Stimulated activated CD4-positive, alpha-beta T cell treated with anti-CD3 and anti-CD28 coated beads, Interleukin-4, amount 100 ng/mL, for 1 hour (primary cell): ENCODE measurements at places on chromosomes 5 and 9.
A peak's percentile ranks its signal among the peaks of the same experiment; 100 is the strongest.

DNA sequence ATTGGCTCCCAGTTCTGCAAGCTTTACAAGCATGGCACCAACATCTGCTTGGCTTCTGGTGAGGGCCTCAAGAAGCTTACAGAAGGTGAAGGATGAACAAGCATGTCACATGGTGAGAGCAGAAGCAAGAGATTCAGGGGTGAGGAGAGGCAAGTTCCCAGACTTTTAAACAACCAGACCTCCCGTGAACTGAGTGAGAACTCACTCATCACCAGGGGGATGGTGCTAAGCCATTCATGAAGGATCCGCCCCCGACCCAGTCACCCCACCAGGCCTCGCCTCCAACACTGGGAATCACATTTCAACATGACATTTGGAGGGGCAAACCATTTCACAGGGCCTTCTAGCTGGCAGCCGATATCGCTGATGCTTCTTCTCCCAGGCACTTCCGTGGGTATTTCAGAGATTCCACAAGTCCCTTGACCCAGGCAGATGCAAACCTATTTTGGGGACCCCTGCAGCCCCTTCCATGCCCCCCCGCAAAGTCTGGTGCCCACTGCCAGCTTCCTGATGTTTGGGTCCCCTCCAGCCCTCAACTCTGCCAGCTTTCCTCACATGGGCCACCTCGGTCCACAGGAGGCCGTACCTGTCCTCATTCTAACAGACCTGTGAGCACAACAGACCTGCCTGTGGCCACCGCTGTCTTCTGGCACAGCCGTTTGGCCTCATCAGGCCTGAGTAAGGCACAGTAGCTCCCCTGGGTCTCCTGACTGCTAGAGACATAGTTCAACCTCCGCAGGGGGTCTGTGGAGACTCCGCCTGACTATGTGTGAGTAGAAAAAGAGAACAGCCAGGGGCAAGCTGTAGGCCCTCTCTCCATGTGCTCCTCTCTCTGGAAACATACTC is 60.7 kb upstream of the ANGPTL2 start:
- no peak for DNase-seq

- DNase-seq, result no peak
Observed at GRCh38 chr5:76742583-76742982, 26.7 kb downstream of the F2R start.

DNA sequence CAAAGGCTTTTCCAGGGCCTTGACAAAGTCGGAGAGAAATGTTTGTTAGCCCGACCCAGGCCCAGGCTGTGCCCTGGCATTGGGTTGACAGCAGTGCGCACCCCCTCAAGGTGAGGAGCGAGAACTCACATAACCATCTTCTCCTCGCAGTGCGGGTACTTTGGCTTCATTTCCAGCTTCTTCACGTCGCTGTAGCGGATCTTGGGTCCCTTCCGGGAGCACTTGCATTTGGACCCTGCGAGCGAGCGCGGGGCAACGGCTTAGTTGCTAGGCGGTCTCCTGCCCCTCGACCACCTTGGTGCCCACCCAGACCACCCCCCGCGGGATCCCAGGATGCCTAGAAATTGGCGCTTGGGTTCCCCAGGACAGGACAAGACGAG is 496 bp downstream of the CXCL14 start:
- DNase-seq, result no peak

DNA sequence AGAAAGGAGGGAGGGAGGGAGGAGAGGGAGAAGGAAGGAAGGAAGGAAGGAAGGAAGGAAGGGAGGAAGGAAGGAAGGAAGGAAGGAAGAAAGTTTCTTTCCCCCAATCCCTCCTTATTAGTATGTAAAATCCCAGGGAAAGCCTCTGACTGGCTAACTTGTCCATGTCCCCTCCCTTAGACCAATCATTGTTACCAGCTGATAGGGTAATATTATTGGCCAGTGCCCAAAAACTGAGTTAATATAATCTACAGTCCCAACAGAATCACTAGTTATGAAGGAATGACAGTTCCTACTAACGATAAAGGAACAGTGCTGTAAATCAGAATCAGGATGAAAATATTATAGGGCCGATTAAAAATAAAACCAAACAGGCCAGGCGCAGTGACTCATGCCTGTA is 53.6 kb upstream of the CCNG1 start:
- no peak for DNase-seq

DNA sequence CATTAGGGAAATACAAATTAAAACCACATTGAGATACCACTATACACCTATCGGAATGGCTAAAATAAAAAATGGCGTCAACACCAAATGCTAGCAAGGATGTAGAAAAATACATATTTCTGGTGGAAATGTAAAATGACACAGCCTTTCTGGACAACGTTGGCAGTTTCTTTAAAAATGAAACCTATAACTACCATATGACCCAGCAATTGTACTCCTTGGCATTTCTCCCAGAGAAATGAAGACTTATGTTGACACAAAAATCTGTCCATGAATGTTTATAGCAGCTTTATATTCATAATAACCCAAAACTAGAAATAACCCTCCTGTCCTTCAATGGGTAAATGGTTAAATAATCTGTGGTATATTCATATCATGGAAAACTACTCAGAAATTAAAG is 188.7 kb upstream of the RAD23B start:
- DNase-seq, result no peak

- DNase-seq, result peak; percentile 28
Observed at GRCh38 chr5:156920042-156920860, 42.8 kb downstream of the TIMD4 start.

GRCh38 chr9:95769909-95770433 is 105.5 kb upstream of the ERCC6L2 start:
- no peak for DNase-seq

DNA sequence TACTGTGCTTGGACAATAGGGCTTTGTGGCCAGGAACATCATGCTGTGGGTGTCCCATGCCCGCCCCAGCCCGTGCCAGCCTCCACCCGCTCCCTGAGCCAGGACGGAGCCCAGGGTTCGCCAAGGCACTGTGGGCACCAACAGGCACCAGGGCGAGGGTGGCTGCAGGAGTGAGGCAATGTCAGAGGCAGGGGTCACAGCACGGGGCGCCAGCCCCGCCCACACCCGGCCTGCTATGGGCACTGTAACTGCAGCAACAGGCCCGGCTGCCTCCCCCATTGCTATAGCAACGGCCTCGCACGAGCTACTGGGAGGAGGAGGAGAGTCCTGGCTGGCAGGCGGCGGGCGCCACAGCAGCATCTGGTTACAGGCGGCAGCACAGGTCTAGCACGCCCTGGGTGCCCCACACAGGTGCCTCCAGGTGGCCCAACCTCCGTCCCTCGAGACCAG is 2.5 kb downstream of the ABCA2 start:
- no peak for DNase-seq

DNA sequence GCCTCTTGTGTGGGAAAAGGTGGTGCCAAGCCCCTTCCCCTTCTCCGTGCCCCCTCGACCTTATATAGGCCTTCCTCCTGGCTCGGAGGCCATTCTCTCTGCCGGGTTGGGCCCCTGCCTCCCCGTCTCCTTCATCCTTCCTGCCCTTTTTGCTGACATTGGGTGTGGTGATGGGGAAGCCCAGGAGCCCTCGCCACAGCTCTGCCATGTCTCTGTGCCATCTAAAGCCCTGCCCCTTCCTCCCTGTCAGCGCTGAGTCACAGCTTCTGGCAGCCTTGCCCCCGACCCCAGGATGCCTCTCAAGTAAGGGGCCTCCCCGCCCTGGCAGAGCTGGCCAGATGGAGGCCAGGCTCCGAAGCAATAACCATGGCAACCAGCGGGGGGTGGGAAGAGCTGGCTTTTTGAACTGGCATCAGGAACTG is 30.4 kb downstream of the JADE2 start:
- peak; percentile 82 for DNase-seq

DNA sequence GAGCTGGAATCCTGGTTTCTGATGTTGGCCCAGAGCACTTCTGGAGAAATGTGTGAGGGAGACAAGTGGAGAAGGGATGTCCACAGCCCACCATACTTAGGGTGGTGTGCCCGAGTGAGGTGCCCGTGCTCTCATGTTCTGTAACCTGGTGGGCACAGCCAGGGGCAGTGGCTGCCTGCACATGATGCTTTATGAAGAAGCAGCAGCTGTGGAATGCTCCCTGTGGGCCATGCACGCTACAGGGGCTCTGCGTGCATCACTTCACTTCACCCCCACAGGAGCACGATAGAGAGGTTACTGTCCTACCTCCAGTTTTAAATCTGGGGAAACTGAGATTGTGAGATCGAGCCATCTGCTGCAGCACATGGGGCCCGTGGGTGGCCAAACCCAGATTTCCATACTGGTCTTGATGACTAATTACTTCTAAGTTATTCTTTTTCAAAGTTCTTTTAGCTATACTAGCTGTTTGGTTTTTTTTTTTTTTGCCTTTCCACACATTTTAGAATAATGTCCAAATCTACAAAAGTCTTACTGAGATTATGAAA is 441.6 kb downstream of the GADD45G start:
- peak; percentile 10 for DNase-seq

GRCh38 chr9:88460587-88461332 is 72.5 kb downstream of the SPIN1 start:
- DNase-seq, result no peak

- no peak for DNase-seq
Observed at GRCh38 chr5:153542536-153542935, 52.1 kb downstream of the GRIA1 start.

DNA sequence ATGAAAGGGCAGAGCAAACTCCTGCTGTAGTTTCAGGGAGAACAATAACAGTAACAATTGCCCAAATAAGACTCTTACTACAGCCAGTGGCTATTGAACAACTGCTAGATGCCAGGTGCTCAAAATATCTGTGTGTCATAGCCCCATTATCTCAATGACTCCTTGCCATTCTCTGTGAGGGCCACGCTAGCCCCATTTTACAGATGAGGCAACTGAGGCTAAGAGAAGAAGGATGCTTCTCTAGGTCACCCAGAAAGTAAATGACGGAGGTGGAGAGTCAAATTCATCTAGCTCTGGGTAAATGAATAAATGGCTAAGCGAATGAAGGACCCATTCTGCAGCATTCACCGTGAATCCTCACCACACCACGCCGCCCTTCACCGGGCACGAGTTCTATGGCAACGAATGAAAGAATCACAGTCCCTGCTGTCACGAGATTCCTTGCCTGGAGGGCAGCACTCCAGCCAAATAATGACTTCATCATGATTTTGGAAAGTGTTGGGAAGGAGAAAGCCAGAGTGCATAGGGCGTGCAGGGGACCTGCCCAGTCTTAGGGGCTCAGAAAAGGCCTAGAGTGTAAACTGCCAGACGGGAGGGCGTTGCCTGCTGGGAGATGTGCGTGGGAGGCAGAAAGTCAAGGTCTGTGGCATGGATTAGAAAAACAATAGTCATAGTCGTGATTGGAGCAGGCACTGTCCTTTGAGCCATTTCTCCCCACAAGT is 147.2 kb downstream of the C9orf50 start:
- DNase-seq, result no peak

DNA sequence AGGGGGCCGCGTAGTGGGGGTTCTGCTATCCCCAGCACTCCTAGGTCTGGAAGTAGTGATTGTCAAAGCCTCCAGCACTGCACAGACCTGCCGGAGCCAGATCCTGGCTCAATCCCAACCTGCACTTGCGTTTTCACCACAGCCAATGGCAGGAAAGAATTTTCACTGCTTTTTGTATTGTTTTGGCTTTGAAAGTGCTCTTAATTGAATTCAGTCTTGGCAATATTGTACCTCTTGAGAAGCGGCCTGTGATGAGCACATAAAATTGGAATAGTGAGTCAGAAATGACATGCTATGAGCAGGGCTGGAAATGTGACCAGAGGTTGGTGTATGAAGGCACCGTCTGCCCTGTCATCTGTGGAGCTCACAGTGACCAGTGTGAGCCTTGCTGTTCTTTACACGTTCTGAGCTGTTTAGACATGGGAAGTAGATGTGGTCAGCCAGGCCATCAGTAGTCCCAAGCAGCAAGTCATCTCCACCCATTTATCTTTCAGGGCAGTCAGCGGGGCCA is 41.5 kb downstream of the SECISBP2 start:
- no peak for DNase-seq

GRCh38 chr9:127390563-127390962 is 6.4 kb upstream of the SLC2A8 start:
- no peak for DNase-seq

DNA sequence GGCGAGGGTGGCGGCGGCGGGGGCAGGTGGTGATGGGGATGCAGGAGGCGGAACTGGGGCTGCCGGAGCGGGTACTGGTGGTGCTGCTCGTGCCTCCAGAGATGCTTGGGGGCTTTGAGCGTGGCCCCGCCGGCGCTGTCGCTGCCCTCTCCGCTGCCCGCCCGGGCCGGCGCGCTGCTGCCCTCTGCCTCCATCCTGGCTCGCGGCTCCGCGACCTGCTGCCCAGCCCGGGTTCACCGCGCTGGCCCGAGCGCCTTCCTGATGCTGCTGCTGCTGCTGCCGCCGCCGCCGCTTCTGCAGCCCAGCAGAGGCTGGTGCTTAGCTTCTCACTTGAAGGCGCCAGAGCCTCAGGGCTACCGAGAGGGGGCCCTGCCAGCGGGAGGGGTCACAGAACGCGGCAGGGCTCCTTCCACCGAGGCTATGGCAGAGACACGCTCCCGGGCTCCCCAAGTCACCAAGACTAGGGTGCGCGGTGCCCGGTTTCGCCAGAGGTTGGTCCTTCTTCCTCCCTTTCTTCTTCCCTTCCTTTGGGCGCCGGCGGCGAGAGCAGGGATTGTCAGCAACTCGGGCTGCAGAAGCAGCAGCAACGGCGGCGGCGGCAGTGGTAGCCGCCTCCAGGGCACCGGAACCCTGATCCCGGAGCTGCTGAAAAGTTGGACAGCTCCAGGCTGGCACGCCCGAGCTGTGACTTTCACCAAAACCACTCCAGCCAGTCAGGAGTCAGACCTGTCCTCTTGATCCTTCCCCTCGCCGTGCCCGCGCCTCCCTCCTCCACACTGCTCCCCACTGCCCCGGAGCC is at the start of gene PDE4D:
TSS of gene PDE4D (minus strand) at position 298 of the 799 bp plus-strand sequence.
- no peak for DNase-seq

GRCh38 chr5:180507661-180508060 is 13.5 kb downstream of the CNOT6 start:
- no peak for DNase-seq

- DNase-seq, result no peak
Observed at GRCh38 chr5:113450929-113451328, 16.1 kb upstream of the TSSK1B start.

DNA sequence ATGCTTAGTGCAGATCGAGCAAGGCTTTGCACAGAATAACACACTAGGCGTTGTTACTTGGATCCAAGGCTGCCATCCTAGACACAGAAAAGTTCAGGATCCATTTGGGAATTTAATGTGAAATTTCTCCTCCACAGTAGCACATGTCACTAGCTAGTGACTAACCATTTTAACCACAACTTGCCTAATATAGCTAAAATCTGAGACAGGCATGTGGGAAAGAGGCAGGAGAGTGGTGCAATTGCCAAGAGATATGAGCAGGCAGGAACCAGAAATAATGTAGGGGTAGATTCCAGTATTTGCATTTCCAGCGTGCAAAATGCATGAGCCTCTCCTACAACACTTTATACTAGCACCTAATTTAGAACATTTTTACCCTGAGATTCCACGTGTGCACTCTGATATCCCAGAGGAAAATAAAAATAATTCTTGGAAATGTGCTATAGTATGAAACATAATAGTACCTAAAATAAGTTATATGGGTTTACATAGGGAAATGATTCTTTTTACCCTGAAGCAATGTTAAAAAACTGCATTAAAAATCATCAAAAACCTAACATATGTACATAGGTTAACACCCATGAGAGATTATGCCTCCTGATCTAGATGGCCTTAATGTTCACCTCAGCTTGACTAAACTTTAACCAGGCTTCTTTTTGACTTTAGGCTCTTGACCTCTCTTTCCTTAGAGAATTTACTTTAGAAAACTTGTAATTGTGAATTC is 1230.6 kb upstream of the NUDT12 start:
- no peak for DNase-seq

- DNase-seq, result peak; percentile 72
Observed at GRCh38 chr5:179907556-179908324, at the start of gene TBC1D9B. TSS of gene TBC1D9B (minus strand) at chr5:179907897. CDS start at chr5:179907821, 76 bp downstream.

- no peak for DNase-seq
Observed at GRCh38 chr5:150945947-150946346, 41.2 kb upstream of the ZNF300 start.

GRCh38 chr5:68139611-68140441 is 75.7 kb upstream of the PIK3R1 start:
- no peak for DNase-seq
